ENCODE measurements at places on chromosomes 3 and 15. TPM values are rescaled to one million over a fixed set of nuclear protein-coding genes. Genes with fewer than 3 reads are reported as not detected.

GRCh38 chr3:168006584-168006983, 89.1 kb downstream of the GOLIM4 start:
- no peak for DNase-seq

DNA sequence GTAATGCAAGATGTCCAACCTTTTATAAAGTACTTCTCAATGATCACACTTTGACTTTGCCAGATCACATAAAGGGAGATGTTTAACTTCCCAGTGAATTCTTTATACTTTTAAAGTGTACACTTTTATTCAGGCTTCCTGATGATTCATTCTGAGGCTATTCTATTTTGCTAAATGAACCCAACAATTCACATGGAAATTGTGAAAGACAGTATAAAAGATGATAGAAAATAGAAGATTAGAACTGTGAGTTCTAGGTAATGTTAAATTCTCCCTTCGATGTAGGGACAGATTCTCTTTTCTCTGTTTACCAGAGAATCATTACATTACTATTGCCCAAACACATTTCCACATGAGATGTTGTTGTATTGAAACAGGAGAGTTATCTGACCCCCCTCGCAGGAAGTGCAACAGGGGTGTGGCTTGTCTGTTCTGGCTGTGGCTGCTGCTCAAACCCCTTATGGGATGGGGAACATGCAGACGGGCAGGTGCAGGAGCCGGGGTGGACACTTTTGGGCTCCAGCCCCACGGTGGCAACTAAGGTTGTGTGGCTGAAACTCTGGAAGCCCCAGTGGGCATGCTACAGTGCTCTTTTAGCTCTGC, 131.3 kb upstream of the LRTM1 start:
- no peak for DNase-seq

DNA sequence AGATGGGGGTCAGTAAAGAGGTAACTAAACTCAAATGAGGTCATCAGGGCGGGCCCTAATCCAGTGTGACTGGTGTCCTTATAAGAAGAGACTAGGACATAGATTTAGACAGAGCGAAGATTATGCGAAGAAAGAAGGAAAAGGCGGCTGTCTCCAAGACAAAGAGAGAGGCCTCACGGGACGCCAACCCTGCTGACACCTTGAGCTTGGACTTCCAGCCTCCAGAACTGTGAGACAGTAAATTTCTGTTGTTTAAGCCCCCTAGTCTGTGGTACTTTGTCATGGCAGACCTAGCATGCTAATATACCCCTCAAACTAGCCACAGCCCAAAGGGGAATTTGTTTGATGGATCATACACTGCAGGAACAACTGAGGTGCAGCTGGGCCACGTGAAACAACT, 183.0 kb downstream of the ABHD5 start:
- DNase-seq, result no peak

ADAMTS17 gene
- 2.8 TPM for total RNA-seq

- no peak for DNase-seq
Measured at GRCh38 chr3:21377071-21377769, 373.8 kb downstream of the ZNF385D start.

SLC28A1 gene
- 0.41 TPM for total RNA-seq

DNA sequence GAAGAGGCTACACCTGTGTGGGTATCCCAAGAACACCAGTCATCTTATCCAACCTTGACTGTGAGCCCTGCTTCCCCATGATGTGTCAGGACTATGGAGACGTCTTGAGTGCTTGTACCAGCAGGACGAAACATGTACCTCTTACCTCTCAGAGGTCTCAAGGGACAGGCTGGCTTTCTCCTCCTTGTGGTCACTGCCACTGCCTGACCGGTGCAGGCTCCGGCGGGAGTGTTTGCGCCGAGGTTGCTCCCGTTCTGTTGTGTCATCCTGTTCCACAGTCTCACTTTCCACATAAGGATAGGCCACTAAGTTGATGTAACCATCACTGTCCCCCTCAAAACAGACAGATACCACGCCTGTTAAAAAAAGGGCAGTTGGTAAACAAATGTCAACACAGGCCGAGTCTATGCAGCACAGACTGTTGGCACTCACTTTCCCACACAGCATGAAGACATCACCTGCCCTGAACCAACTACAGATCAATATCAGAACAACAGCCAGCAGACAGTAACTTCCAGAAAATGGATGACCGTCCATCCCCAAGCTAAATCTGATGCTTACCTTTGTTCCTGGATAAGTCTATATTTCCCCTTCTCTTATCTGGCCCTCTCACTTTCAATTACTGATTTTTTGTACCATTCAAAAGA, 14.4 kb upstream of the GMPPB start:
- no peak for DNase-seq

DNA sequence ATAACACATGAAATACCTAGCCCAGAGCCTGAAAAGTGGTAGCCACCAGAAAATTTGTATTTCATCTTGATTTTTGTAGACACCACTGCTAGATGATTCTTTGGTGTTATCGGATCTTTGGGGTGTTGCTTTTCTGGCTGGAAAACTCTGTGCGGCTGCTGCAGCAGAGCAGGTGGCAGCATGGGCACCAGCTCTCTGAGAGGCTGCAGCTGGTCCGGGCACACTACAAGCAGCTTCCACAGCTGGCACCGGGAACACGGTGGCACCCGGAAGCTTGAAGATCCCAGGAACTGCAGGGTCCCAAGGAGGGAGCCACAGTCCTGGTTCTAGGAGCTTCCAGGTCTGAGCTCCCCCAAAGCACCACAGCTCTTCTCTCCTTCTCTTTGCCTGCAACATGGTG, 211.7 kb upstream of the MLF1 start:
- DNase-seq, result no peak

ERICH6 gene
- not detected for total RNA-seq

TNNC1 gene
- 3.0 TPM for total RNA-seq

- DNase-seq, result no peak
Measured at GRCh38 chr3:8869613-8870012, 93.7 kb downstream of the RAD18 start.

GRCh38 chr15:39246523-39246922, 334.4 kb upstream of the THBS1 start:
- DNase-seq, result no peak

GRCh38 chr3:61562042-61562720, 810 bp downstream of the PTPRG start:
- no peak for DNase-seq

- no peak for DNase-seq
Measured at GRCh38 chr15:72994534-72995177, 57.6 kb upstream of the NEO1 start.

DNA sequence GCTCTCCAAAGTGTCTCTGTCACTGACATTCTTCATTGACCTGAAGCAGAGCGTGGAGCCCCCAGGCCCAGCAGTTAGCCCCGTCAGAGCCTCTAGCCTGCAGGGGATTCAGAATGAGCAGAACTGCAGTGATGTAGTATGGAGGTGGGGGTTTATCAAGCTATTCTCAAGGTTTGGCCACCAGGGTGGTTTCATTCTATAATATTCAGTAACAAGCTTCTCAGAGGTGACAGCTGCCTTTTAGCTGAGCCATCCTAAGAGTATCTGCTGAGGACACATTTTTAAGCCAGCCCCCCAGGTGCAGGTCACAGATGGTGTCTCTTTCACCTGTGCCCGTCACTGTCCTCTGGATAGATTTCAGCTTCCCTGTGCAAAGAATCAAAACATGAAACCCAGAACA, 31.9 kb downstream of the CMTM7 start:
- DNase-seq, result no peak

DNA sequence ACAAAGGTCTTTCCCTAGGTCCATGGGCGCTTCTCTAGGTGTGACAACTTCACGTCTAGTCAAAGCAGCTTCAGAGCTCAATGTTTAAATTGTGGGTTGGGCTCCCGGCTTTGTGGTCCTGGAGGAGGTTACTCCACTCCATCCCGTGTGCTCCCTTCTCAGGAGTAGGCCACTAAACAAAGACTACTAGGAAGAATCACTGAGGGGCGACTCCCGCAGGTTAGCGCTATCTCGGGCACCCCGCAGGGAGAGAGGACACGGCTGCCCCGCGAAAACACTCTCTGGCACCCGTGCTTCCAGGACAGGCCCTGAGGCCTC, 500 bp downstream of the PARP6 start:
- DNase-seq, result no peak

DNA sequence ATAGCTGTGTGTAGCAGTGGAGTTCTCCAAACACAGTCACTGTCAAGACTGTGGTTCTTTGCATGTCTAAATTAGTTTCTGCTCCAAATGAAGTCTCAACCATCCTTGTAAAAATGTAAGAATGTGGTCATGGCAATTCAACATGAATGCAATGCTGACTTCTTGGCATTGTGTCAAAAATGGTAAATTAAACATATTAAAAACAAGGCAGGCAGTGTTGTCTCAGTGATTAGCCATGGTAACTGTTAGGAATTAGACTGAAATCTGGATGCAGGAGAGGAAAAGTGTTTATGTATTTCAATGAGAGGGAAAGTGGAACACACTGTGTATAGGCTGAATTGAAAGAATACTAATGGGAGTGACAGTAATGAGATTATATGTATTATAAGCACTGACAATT, 597.2 kb downstream of the EDEM1 start:
- DNase-seq, result no peak

ATP10A gene
- total RNA-seq, result 59.4 TPM

GRCh38 chr3:181844211-181844610, 132.5 kb downstream of the SOX2 start:
- DNase-seq, result no peak

IL16 gene
- total RNA-seq, result 11.1 TPM

TTLL13 gene
- total RNA-seq, result not detected

ANKRD34C gene
- total RNA-seq, result not detected

MESP2 gene
- 1.8 TPM for total RNA-seq

PPP1R14D gene
- not detected for total RNA-seq

GRCh38 chr3:108022256-108023150, 68.3 kb downstream of the CD47 start:
- no peak for DNase-seq

Measured in thoracic aorta (tissue), 2 donors.